Amniotic epithelial cell (primary cell): ENCODE measurements at places on chromosomes 11 and 22.

DNA sequence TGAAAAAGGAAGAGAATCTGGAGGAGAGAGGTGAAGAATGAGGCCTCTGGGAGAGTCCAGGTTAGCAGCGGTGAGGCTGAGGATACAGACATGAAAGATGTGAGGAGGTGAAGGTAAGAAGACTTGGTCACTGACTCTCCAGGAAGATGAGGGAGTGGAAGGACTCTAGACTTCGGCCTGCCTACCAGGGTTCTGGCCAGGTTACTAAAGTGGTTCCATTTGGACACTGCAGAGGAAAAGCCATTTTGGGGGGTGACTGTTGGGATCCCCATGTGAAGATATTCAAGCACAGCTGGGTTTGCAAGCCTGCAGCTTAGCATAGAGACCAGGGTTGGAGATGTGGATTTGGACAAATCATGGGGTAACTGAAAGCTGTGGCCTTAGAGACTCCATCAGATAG lies 7.8 kb downstream of the DCHS1 start:
- no peak for DNase-seq

GRCh38 chr11:109304159-109304558 lies 117.8 kb upstream of the C11orf87 start:
- DNase-seq = no peak

- DNase-seq = no peak
Observed at GRCh38 chr11:64726867-64727530, 4.0 kb upstream of the NRXN2 start.

GRCh38 chr11:126333142-126333541 lies 22.3 kb upstream of the ST3GAL4 start:
- no peak for DNase-seq

DNA sequence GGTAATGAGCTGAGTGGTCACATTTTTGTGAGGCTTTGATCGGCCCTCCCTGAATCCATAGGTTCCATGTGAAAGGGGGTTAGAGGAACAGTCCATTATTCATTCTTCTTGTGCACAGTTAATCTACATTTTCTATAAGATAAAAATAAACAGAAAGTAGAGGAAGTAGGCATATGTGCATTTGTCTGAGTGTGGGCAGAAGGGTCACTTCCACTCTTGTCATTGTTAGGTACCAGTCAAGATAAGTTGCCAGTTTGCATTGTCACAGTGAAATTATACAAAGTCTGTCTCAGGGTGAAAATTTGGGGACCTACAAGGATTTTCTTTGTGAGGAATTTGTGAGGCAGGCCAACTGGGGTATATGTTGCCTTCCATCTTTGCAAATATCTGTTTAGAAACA lies 4.6 kb upstream of the APOL4 start:
- no peak for DNase-seq

GRCh38 chr22:29359469-29359868 lies 28.9 kb downstream of the AP1B1 start:
- peak; percentile 69 for DNase-seq

GRCh38 chr11:120532832-120533196 lies 21.3 kb downstream of the GRIK4 start:
- peak; percentile 37 for DNase-seq

- peak; percentile 29 for DNase-seq
Observed at GRCh38 chr11:68584991-68585524, 99.3 kb upstream of the GAL start.

GRCh38 chr11:1121813-1122663 lies 35.7 kb upstream of the MUC5AC start:
- DNase-seq = no peak

GRCh38 chr22:50488006-50488677 lies 1.5 kb downstream of the MIOX start:
- DNase-seq = no peak

GRCh38 chr11:74278103-74278502 lies 33.3 kb downstream of the P4HA3 start:
- peak; percentile 59 for DNase-seq

GRCh38 chr11:118016104-118016503 lies 29.9 kb downstream of the IL10RA start:
- no peak for DNase-seq
